CD4-positive, alpha-beta T cell treated with Interleukin-1 beta for 1 hour (primary cell): ENCODE measurements at places on chromosomes 16 and 17.

DNA sequence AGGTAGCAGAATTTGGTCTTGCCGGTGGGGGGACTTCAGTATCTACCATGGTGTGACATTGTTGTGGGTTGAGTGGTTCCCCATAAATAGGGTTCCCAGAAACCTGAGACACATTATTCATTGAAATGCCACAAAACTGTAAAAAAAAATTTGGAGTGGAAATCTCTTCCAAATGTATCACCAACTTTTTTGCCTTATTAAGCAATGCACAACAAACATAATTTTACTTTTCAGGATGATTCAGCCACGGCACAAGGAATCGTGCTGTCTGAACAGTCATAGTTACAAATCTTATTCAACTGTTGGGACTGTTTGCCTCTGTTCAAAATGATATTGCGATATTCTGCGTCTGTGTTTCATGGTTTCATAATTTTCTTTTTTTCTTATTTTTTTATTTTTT lies 181.2 kb downstream of the NTN1 start:
- no peak for DNase-seq

DNA sequence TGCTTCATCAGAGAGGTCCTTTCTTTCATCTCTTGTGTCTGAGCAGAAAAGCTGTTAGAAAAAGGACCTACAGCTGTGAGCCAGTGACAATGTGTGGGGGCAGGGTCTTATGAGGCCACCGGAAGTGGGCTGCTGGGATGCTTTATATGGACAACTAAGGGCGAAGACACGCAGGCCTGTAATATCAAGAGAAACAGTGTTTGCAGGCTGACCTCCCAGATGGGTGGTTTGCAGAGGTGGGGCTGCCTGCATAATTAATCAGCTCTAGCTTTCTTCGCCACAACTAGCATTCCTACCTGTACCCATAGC lies 30.4 kb upstream of the SALL1 start:
- no peak for DNase-seq

DNA sequence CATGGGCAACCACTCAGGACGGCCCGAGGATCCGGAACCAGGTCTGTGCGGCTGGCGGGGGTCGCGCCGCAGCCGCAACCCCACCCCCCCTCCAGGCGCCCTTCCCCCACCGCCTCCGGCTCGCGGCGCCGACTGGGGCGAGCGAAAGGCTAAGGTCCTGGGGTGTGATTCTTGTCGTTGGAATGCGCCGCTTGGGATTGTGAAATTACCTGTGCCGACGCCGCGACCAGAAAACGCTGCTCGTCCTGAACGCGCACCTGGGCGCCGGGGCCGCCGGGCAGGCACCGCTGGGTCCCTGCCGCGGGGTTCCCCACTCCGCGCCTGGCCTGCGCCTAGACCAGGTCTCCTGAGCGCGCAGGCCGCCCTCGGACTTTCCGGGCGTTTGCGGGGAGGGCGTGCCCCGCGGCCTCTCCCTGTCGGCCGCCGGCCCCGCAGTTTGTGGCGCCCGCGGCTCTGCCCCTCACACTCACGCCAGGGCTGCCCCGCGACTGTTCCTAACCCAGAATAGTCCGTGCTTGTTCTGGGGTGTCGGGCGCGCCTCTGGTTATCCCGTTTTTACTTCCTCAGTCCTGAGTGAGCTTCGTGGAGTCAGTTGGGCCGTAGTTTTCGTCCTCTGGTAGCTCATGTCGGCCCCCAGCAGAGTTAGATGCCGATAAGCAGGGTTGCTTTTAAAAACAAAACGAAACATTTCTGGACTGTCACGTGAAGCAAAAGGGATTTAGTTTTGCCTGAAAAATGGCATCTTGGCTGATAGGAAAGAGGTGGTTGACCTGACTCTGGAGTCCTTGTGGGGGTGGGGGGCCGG lies 147.2 kb downstream of the SPECC1 start:
- peak; percentile 10 for DNase-seq

DNA sequence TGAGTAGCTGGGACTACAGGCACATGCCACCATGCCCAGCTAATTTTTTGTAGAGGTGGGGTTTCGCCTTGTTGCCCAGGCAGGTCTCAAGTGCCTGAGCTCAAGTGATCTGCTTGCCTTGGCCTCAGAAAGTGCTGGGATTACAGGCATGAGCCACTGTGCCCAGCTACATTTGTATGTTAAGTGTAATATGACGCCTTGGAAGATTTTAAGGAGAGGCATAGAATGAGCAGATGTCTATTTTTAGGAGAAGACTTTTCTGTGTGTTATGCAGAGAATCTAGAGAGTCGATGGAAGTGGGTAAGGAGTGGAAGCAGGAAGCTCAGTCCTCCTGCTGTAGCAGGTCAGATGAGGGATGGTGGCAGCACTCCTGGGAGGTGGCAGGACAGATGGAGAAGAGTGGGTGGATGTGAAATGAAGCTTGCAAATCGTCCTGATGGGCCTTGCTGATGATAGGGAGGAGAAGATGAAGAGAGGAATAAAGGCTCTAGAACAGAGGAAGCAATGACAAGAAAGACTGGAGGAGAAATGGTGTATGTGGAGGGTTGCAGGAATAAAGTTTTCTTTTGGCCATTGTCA lies 125.3 kb downstream of the SHISA6 start:
- no peak for DNase-seq

DNA sequence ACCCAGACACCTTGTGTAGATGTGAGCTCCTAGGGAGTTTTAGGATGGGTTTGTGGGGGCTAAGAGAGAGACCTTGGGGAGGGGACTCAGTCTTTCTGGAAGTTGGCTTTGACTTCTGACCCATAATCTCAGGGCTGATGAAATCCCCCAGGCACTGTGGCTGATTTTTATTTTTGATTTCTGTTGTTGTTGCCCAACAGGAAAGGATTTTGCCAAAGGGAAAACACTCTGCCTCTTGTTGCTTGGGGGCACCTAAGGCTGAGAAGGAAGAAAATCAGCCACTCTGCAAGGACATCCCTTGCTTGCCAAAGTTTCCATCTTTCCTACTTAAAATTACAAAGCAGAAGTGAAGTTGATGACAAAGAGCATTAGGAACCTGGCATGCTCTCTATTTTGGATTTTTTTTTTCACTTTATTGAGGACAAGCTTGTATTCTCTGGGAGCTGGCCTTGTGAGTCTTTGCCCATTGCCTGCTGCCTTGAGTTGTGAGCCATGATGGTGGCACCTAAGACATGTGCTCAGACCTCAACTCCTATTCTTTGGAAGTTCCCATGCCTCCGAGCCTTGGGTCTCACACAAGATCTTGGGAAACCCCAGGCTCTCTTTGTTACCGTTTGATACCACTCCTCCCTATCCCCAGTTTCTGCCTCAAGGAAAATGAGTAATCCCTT lies 3.2 kb upstream of the C1QTNF1 start:
- no peak for DNase-seq

GRCh38 chr17:80852476-80853015 lies 139.1 kb upstream of the CHMP6 start:
- no peak for DNase-seq

DNA sequence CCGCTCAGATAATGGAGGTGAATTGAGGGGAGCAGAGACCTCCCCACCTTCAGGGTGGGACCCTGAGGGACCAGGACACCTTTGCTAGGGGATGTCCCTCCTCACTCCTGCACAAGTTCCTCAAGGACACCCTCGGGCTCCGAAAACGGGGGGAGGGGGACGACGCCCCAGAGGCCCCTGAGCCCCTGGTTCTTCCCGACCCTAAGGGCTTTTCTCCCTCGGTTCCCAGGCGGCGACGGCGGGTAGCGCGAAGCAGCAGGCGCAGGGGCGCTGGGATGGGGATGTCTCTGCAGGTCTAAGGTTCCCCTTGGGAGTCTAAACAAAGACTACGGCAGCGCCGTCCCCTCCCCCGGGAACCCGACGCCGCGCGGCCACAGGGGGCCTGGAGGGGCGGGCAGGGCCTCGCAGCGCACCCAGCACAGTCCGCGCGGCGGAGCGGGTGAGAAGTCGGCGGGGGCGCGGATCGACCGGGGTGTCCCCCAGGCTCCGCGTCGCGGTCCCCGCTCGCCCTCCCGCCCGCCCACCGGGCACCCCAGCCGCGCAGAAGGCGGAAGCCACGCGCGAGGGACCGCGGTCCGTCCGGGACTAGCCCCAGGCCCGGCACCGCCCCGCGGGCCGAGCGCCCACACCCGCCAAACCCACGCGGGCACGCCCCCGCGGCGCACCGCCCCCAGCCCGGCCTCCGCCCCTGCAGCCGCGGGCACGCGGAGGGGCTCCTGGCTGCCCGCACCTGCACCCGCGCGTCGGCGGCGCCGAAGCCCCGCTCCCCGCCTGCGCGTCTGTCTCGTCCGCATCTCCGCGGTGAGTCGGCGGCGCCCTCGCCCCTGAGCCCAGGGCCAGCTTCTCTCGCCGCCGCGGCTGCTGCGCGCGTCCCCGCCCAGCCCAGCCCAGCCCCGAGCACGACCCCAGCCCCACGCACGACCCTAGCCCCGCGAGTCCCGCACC lies 36.7 kb upstream of the NDRG4 start:
- no peak for DNase-seq

DNA sequence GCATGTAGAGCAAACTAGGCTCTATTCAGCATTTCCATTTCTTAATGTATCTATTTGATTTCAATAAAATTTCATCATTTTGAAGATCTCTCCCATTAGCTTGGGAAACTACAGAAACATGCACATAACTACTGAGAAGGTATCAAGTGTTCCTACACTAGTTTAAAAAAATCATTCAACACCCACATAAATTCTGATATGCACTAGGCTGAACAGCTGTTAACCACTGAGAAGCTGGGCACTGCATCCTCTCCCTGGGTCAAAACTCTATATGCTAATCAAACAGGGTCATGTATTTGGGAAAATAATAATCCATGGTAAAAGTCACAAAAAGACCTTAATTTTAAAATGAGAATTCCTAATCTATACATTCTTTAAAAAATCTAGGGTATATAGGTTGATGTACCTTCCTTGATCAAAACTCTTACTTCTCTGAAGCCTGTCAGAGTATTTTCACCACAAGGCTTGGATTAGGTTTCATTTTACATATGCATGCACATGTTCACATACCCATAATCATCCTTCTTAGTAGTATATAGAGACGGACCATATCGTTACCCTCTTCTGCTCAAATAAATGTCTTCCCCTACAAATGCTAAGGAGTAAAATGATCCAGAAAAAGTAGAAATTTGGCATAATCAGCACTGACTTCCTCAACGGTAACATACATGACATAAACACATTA lies 57.2 kb downstream of the KANSL1 start:
- DNase-seq, result no peak

DNA sequence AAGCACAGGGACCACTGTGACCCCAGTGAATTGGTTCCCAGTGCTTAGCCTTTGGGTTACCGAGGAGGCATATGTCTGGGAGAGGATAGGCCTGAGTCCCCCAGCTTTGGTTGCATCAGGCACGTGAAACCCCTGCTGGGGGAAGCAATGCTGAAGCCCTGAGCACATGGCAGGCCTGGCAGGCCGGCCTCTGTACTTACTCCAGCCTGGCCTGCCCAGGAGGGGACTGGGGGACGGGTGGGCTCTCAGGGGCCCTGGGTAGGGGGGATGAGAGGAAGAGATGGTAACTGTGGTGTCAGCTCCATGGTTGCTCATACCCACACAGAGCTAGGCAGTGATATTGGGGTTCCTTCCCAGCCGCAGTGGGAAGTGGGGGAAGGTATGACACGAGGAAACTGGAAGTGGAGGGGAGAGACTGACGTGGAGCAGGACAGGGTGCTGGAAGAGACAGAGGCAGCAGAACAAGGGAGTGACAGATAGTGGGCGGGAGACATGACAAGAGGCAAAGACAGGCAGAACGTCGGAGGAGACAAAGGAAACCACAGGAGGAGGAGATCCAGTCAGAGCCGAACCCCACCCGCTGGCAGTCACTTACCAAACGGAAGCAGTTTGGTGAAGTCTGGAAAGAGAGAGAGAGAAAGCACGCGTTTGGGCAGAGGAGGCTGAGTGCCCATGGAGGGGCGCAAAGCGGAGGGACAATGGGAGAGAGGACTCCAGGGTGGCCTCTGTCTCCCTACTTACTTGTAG lies 9.1 kb downstream of the TMEM208 start:
- DNase-seq, result peak; percentile 72

- DNase-seq, result no peak
These were observed 43.8 kb downstream of the PIMREG start for GRCh38 chr17:6488008-6488539.
